ENCODE measurements at places on chromosomes 6 and 20.

GRCh38 chr20:42734660-42735368 is 454.9 kb downstream of the PTPRT start:
- DNase-seq = no peak

GRCh38 chr6:98832284-98833056 is 1.9 kb upstream of the POU3F2 start:
- DNase-seq = peak; percentile 82

DNA sequence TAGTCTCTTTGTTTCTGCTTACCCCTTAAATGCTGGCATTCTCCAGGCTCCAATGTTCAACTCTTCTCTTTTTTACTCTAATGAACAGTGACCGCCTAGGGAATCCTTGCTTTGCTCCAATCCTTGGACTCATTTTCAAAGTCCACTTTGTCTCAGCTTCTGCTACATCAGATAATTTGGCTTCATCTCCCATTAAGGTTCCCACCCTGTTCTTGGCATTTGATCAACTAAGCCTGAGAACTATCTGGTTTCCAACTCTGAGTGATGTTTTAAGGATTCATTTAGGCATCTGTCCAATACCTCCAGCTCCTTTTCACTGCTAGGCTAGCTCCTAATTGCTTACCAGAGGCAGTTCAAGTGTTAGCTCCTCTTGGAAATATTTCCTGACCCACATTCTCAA is 64.9 kb downstream of the ME1 start:
- no peak for DNase-seq

- DNase-seq = no peak
Observed at GRCh38 chr6:116412270-116412669, 41.5 kb downstream of the DSE start.

- no peak for DNase-seq
Observed at GRCh38 chr6:48994811-48995210, 468.2 kb downstream of the MMUT start.

- DNase-seq = no peak
Observed at GRCh38 chr6:133980168-133980567, 27.1 kb downstream of the TBPL1 start.

DNA sequence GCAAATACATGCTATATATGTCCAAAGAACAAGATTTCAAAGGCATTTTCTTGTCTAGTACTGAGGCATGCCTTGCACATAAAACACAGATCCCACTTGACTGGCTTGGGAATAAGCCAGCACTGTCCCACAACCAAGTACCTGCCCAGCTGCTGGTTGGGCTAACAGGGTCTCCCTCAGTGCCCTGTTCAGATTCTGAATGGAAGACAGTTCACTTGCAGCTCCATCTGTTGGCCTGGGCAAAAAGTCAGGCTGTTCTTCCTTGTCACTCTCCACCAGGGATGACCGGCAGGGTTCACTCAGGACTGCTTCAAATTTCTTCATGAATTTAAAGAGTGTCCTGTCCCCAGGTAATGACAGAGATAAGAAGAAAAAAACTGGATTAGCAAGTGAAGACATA is 44.4 kb upstream of the LYRM2 start:
- no peak for DNase-seq

DNA sequence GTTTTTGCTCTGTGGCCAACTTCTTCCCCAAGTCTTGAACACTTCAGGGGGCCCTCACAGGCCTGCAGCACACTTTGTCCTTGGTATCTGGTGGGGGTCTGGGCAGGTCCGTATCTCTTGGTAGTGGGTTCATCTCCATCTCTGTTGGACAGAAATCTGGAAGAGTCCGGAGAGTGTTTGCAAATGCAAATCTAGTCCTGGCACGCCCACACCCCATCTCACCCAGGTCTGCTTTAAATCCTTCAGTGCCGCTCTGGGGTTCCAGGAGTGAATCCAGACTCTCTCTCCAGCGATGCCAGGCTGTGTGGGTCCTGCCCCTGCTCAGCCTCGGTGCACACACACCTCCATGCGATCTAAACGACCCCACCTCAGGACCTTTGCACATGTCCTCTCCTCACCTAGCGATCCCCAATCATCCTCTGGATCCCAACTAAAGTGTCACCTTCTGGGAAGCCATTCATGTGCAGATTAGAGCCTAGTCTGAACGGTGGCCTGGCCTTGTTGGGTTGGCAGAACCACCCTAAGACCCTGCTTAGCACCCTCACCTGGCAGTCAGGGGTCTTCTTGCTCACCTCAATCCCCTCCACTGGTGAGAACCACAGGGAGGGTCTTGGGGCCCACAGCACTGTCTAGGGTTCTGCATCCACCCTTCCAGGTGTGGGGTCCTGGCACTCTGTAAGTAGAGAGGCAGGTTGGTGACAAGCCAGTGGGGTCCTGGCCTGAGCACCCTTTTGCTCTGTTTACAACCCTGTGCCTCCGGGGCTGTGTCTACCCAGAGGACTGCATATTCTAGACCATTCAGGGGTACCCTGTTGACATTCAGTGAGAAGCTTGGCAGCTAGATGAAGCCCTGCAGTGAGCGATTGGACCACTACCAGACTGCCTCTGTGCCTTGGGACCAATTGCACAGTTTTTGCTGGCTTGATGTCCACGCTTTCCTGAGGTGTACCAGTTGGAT is 100.8 kb downstream of the SYCP2 start:
- no peak for DNase-seq

- no peak for DNase-seq
Observed at GRCh38 chr6:37507077-37507476, 7.4 kb upstream of the CCDC167 start.

GRCh38 chr6:165826487-165827189 is 163.6 kb upstream of the PDE10A start:
- no peak for DNase-seq

GRCh38 chr6:51717477-51717876 is 369.9 kb downstream of the PKHD1 start:
- no peak for DNase-seq

- DNase-seq = no peak
Observed at GRCh38 chr6:157469378-157469777, 88.4 kb downstream of the ZDHHC14 start.

- DNase-seq = no peak
Observed at GRCh38 chr6:111061508-111061907, 25.8 kb upstream of the SLC16A10 start.

- DNase-seq = no peak
Observed at GRCh38 chr6:167572841-167573271, 248.0 kb downstream of the TTLL2 start.

GRCh38 chr6:3603340-3604130 is 146.7 kb upstream of the SLC22A23 start:
- no peak for DNase-seq

DNA sequence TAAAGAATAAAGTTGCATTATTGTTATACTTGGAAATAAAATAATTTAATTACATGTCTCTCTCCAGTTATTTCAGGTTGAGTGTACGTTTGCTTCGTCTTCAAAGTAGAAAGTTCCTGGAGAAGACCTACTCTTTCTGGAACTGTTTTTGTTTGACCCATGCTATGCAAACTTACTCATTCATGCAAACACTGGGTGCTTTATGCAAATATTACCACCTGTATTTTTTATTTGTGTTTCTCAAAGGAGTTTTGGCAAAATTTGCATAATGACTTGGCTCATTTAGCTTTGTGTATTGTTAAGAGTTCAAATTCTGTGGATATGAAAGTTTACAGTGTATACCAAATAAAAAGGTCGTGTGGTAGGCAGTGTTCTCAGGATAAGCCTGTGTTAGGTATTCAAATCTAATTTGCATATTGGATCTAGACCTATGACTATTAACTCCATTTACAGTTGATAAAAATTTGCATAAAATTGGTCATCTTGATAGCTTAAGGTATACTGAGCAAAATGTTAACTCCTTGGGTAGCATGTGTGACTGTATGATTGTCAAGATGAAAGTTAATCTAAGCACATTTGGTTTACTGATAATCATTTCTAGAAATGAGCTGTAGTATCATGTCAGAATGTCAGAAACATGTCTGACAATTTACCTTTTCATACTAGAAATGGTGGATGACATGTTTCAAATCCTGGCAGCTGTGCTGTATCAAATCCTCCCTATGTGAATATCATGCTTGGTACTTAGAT is 65.2 kb downstream of the CDKAL1 start:
- no peak for DNase-seq

DNA sequence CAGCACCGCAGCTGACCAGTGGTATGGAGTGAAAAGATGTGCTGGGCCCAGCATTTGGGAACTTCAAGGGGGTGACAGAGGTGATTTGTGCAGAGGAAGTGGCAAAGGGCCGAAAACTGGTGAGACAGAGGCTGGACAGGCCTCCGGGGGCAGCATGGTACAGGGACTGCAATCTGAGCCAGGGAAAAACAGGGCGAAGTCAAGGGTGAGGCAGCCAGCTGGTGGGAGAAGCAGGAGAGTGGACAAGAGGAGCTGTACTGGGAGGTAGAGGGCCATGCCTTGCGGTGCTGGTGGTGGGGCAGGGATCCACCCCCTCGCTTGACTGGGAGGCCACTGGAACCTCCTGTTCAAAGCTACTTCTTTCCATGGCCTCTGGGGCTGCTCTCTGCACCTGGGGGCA is 7.3 kb upstream of the GFRA4 start:
- DNase-seq = no peak

- DNase-seq = no peak
Observed at GRCh38 chr20:62704341-62704948, 4.2 kb upstream of the NTSR1 start.

DNA sequence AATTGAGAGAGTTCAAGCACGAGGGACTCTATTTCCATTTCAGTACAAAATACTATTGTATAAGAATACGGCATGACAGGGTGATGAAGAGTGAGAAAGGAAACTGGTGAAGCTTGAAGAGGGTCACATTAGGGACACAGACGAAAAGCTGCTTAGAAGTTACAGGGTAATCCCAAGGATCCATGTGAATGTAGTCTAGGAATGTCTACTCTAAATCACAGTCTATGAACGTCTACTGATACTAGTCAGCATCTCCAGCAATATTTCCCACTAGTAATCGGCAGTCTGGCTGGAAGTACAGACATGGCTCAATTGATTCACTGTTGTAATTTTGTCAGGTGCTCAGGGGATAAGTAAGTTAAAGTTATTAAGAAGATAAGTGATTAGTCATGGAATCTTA is 156.4 kb downstream of the ASCC3 start:
- no peak for DNase-seq

DNA sequence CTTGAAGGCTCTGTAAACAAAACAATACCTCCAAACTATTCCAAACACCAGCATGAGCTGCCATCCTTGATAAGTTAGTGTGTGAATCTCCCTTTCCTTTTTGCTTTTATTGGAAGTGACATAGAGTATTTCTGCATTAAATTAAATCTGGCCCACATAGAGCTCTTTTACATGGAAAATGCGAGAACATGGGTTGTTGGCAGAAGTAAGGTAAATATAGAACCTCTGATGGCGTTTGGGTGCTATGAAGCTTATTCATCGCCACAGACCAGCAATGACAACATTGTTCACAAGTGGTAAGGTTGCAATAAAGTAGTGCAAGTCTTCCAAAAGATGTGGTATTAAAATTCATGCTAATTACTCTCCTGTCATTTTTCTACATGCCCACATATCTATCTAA is 445.8 kb upstream of the JAG1 start:
- DNase-seq = no peak

DNA sequence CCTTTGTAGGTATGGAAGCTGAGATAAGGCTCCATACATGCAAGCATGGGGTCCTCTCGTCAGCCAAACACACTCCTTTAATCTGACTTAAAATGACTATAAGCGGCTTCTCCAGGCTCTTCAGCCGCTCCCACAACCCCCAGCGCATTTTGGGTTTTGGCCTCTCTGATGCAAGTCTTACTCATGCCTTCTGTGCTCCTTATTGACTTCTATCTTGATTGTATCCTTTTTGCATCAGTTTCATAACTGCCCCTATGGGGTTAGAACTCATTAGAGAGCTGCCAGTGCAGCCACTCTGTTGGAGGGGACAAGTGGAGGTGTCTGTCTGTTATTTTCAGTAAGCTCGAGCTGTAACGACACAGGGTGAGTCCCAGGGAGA is 70.1 kb upstream of the TAB2 start:
- no peak for DNase-seq

DNA sequence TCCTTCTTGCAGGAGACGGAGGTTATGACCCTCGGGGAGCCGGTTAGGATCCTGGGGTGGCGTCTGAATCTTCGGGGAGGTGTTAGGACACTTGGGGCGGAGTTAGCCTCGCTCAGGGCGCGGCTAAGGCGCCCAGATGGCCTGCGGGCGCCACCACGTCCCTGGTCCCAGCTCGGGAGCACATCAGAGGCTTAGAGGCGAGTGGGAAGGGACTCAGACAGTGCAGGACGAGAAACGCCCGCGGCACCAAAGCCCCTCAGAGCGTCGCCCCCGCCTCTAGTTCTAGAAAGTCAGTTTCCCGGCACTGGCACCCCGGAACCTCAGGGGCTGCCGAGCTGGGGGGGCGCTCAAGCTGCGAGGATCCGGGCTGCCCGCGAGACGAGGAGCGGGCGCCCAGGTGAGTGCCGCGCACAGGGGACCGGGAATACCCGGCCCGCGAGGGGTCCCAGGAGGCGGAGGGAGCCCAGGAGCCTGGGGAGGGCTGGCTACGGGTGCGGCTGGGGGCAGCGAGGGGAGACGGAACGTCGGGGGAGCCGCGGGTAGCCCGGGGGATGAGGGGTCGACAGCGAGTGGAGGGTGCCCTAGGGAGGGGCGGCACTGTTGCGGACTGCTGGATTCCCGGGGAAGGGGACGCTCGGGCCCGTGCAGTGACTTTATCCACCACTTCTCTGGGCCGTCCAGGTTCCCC is at the start of gene HCK:
Gene HCK, plus strand, starts transcription at position 153 of the 688 bp plus-strand sequence.
- peak; percentile 51 for DNase-seq
